ENCODE measurements at places on chromosomes 13 and 19.

DNA sequence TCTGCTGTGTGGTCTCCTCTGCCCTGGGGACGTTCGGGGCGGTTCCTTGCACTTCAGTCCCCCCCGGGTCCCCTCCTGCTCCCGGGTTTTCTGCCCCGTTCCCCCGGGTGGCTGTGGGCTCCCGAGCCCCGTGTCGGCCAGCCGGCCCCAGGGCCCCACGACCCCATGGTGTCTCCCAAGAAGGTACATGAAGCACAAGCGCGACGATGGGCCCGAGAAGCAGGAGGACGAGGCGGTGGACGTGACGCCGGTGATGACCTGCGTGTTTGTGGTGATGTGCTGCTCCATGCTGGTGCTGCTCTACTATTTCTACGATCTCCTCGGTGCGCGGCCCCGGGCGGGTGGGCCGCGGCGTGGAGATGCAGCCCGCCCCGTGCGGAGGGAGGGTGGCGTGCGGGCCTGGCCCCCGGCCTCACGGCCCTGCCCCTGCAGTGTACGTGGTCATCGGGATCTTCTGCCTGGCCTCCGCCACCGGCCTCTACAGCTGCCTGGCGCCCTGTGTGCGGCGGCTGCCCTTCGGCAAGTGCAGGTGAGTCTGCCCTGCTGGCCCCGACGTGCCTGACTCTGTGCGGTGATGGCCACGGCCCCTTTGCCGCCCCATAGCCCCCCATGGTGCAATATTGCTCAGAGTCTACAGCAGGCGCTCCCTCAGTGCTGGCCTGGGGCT, 11.3 kb downstream of the SPPL2B start:
- DNase-seq: no peak

DNA sequence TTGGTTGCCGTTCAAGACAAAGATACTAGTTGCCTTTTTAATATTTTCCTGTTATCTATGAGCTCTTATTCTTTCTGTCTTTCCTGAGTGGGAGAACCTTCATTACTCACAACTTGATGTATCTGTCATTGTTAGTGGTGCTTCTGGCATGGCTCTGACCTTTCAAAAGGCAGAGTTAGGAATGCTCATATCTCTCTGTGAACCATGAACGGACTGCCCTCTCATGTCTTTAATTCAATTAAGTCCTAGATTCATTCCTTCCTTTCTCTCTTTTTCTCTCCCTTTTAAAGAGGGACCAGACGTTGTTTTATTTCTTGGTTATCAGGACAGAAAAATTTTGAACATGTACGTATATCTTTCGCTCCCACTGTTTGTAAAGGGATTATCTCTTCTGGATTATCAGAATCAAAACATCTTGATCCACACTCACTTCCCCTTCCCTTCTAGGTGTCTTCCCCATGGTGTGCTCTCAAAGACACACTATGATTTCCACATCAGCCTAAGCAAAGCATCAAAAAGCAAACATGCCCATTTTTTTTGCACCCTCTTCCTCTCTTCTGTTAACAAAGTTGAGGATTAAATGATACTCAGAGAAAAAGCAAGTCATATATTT, 90.3 kb downstream of the LRCH1 start:
- DNase-seq: no peak

GRCh38 chr13:24688950-24689349, 8.7 kb downstream of the ATP12A start:
- DNase-seq: no peak

DNA sequence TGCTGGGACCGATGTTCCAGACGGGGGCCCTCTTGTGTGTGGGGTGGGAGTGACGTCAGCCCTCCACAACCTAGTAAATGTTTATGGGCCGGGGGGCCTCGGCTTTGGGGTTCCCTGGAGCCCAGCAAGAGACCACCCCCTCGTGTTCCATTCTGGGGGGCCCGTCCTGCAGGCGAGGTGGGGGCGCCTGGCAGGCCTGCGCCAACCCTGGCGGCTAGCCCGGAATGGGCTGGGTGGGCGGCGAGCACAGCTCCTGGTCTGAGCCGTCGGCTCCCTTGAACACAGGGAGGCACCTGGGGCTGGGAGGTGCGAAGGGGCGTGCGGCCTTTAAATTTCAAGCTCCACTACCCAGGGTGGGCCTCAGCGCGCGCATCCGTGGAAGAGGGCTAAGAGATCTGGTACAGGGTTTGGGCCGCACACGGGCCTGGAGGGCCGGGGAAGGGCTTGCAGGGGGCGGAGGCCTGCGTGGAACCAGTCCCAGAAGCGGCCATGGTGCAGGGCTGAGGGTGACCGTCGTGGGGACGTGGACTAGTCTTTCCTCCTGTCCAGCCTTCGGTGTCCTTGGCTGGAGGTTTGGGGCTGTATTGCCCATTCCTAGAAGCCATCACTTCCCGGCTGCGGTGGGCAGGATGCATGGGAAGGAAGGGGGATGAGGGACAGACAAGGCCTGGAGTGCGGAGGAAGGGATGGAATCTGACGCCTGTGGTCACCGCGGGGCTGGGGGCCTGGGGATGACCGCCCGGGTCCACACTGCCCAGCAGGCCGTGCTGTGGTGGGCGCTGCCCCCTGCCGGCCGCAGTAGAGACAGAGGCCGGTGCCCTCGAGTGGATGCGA, 11.4 kb downstream of the NDUFA11 start:
- DNase-seq: peak; percentile 60

DNA sequence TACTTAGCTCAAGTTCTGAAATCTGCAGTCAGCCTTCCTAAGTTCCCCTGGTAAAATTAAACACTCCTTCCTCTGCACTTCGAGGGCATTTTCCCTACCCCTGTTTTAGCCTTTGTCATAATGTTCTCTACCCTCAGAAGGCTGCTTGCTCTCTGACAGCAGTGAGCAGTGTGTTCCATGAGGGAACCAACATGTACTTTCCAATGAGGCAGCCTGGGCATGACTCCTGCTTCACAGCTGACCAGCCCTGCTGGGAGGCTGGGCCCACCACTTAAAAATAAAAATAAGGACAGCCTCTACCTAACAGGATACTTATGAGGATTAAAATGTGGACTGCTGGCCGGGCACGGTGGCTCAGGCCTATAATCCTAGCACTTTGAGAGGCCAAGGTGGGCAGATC, 26.4 kb downstream of the RUBCNL start:
- DNase-seq: no peak

DNA sequence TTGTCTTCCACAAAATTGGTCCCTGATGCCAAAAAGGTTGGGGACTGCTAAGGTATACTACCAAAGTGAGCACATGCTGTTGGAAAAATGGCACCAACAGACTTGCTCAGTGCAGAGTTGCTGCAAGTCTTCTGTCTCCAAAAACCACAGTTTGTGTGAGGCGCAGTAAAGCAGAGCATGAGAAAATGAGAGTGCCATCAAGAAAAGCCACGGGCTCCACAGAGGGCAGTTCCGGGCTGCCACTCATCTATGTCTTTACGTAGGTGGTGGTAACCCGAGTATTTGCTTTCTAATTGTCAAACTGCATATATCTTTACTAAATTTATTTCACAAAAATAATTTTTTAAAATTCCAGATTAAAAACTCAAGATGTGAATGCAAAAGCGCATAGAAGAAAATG, 123.8 kb downstream of the RNF17 start:
- no peak for DNase-seq

DNA sequence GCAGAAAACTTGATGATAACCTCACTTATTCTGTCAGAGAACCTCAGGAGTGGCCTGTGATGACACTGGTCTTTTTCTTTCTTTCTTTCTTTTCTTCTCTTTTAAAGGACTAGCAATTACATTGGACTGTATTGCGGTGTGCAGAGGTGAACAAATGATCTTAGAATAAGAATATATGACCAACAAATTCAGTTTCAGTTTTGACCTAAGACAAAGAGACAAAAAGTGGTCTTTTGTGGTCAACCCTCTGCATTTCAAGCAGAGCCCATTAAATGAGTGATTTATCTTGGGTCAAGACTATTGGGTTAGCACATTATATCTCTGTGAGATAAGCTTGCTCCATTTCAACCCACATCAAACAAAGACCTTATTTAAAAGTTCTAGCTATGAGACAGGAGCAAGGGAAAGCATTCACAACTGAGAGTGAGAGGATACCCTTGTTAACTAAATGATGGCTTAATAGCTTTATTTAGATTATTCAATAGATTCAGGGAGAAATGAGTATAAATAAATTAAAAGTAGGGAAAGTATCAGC, 644.4 kb downstream of the PCDH9 start:
- DNase-seq: no peak

- DNase-seq: peak; percentile 57
Observed at GRCh38 chr19:10568062-10568825, 535 bp downstream of the CDKN2D start.

DNA sequence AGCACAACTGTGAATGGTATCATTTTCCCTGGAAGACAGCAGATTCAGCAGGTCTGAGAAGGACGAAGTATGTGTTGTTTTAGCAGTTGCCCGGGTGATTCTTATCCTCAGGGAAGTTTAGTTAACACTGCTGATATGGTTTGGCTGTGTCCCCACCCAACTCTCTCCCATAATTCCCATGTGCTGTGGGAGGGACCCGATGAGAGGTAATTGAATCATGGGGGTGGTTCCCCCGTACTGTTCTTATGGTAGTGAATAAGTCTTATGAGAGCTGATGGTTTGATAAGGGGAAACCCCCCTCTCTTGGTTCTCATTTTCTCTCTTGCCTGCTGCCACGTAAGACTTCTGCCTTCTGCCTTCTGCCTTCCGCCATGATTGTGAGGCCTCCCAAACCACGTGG, 81.0 kb upstream of the UBAC2 start:
- no peak for DNase-seq

GRCh38 chr13:35349052-35349451, 127.4 kb downstream of the MAB21L1 start:
- DNase-seq: no peak

- DNase-seq: no peak
Observed at GRCh38 chr19:56155124-56155687, 14.1 kb downstream of the ZNF444 start.

GRCh38 chr19:8392017-8392591, 1.9 kb downstream of the RAB11B start:
- DNase-seq: peak; percentile 63

DNA sequence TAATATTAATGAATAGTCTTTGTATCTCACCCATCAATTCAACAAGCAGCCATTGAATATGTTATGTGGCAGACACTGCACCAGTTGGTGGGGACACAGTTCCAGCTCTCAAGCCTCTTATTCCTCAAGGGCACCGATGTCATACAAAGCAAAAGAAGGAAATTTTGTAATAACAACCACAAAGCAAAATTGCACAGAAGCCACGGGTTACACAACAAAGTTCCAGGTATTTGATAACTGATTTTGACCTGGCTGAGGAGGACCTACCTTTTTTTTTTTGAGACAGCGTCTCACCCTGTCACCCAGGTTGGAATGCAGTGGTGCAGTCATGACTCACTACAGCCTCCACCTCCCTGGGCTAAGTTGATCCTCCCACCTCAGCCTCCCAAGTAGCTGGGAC, 266.7 kb downstream of the FOXO1 start:
- no peak for DNase-seq

- DNase-seq: peak; percentile 25
Observed at GRCh38 chr13:25874907-25875306, 176.9 kb downstream of the SHISA2 start.

Measured in mesenchymal stem cell (in vitro differentiated cells and primary cell).